ENCODE measurements at places on chromosomes 16 and 17.

DNA sequence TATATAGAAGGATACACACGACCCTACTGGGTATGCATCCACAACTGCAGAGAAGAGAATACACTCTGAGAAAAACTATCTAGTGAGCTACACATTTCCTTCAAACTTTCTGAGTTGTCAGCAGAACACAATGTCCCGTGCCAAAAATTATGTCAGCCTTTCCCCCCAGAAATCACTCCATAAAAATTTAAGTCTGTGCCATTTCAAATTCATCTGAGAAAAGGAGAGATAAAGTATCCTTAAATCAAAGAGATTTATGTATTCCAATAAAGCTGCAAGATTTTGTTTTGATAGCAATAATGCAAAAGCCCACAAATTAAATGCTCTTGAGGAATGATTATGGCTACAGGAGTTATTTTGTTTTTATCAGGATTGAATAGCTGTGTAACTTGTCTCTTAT lies 760.1 kb downstream of the CDH11 start:
- DNase-seq, result no peak

DNA sequence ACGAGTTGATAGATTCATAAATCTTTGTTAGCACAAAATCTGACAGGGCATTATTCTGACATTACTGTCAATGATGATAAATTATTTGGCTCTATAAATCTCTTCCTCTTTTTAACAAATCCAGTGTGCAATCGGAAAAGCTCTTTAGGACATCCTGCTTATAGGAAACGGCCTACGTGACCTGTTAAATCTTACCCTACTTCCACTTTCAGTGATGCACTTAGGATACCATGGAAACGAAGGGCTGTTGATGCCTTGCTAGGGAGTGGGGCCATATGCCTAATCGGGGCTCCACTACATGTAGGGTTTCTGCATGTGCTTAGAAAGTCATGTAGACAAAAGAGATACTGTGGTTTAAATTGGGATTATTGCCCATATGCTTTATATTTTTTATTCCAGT lies 27.2 kb downstream of the ZNF594 start:
- DNase-seq, result no peak

GRCh38 chr17:70120425-70120824 lies 45.4 kb downstream of the KCNJ16 start:
- no peak for DNase-seq

GRCh38 chr16:9800186-9800738 lies 382.0 kb downstream of the GRIN2A start:
- no peak for DNase-seq

DNA sequence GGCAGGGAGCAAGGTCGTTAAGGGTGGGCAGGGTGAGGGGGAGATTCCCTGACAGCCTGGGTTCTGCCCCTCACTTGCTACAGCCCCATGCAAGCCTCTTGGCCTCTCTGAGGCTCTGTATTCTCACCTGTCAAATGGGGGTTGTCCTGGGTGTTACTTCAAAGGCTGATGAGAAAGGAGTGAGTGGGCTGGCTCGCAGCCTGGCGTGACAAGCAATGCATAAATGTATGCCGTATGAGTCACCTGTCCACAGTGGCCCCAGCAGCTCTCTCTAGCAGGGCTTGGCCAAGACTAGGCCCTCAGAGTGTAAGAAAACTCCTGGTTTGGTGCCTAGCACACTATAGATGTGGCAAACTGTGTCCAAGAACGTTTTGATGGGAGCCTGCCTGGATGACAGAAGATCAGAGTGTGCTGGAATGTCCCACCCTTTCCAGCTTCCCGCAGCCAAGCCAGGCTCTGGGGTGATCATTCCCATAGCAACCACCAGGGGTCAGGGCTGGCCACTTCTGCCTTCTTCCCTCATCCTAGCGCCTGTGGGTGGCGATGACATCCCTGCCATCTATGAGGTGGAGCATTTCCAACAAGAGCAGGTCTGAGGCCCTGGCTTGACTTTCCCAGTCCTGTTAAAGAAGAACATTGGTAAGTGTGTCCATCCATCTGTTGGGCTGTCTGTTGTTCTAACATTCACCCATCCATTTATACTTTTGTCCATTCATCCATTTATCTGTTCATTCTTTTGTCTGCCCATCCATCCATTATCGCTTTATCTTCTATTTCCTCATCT lies 37.2 kb upstream of the ADGRG1 start:
- DNase-seq, result no peak

DNA sequence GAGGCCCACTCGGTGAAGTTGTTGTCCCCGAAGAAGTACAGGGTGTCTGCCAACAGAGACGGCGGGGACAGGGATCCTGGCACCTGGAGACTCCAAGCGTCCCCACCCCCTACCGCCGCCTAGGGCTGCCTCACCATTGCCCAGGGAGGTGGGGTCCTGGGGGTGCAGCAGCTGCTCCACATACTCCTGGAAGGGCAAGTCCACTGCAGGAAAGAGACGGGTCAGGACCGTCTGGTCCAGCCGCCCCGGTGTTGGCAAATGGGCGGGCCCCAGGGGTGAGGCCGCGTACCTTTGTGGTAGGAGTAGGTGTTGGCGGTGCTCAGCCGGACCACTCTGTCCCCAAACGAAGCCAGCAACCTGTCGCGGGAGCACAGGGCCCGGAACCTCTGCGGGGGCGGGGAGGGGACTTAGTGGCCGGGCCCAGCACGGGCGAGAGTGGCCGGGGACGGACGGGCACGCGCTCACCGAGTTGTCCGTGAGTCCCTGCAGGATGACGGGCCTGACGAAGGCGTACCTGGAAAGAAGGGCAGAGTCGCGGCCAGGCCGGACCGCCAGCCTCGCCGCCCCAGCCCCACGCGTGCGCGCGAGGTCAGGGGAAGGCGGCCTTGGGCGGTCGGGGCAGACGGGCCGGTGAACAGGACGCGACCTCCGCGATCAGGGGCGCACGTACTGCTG lies 601 bp downstream of the JMJD8 start:
- DNase-seq, result no peak

GRCh38 chr16:89003831-89004208 lies 26.8 kb upstream of the CBFA2T3 start:
- DNase-seq, result no peak

DNA sequence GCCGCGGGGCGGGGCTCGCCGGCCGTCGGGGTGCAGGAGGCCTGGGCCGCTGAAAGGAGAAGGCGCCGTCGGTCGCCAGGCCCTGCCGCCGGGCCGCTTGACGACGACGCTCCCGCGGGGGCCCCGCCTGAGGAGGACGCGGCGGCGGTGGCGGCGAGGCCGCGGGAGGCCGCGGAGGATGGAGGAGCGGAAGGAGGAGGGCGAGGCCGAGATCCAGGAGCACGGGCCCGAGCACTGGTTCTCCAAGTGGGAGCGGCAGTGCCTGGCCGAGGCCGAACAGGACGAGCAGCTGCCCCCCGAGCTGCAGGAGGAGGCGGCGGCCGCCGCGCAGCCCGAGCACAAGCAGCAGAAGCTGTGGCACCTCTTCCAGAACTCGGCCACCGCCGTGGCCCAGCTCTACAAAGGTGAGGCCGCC lies 430 bp downstream of the HAPSTR1 start:
- DNase-seq, result no peak

Data from stimulated activated CD8-positive, alpha-beta memory T cell treated with anti-CD3 and anti-CD28 coated beads, Interleukin-7, amount 100 ng/mL, for 24 hours (primary cell).